Hippocampal formation (tissue), 2 donors: ENCODE measurements at places on chromosomes 11 and 22.

GRCh38 chr11:101474666-101475065, 109.1 kb downstream of the TRPC6 start:
- no peak for DNase-seq

DNA sequence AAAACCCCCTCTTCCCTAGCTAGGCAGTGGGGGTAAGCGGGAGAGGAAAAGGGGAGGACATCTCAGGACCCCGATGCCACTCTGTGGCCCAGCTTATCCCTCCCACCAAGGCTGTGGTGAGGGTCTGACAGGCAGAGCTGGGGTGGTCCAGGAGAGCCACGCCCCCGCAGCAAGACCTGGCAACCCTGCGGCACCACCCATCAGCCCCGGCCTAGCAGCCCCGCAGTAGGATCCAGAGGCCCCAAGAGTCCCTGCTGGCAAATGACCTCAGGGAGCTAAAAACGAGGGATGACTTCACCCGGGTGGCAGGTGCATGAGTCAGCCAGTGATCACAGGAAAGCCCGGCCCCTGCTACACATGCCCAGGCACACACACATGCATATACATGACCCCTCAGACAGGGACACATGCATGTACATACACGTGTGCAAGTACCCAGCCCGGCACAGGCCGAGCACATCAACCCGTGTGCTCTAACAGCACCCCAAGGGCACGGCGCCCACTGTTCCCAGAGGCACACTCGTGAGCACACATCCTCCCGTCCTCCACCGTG, 32.3 kb downstream of the ARVCF start:
- DNase-seq = no peak

GRCh38 chr11:86869966-86870570, 69.7 kb downstream of the PRSS23 start:
- DNase-seq = peak; percentile 30

GRCh38 chr11:93843906-93844305, 6.5 kb downstream of the VSTM5 start:
- no peak for DNase-seq

GRCh38 chr22:39359659-39360195, 9.9 kb downstream of the SYNGR1 start:
- no peak for DNase-seq

DNA sequence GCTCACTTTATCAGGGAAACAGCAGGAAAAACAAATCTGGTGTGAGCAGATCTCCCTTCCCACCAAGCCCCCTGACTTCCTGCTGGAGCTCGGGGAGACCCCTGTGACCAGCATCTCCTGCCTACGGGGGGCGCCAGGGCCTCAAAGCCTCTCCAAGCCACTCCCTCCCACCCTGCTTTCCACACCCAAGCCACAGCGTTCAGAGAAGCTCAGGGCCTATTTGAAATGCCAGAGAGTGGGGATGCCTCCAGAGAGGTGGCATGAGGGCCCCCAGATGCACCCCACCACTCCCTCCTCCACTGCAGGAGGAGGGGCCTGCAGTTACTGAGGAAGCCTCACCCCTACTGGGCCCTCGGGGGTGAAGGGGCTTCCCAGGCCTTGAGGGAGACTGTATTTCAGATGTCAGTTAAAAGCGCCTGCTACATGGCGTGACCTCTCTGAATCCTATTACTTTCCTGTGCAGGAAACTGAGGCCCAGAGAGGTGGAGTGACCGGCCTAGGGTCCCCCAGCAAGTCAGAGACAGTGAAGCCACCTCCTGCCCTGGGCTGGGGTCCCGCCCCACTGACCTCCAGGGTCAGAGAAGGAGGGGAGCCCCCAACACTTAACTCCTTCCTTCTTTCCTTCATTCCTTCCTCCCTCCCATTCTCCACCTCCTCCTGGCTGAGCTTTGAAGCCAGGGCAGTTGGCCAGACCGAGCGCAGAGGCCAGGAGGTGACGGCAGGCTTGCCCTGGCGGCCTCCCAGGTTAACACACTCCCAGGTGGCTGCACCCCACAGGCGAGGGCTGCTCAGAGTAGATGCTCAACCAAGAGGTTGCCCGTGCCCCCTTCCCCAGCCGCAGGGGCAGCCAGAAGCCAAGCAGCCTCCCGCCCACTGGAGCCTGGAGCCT, 6.0 kb upstream of the CDKN1C start:
- DNase-seq = no peak

DNA sequence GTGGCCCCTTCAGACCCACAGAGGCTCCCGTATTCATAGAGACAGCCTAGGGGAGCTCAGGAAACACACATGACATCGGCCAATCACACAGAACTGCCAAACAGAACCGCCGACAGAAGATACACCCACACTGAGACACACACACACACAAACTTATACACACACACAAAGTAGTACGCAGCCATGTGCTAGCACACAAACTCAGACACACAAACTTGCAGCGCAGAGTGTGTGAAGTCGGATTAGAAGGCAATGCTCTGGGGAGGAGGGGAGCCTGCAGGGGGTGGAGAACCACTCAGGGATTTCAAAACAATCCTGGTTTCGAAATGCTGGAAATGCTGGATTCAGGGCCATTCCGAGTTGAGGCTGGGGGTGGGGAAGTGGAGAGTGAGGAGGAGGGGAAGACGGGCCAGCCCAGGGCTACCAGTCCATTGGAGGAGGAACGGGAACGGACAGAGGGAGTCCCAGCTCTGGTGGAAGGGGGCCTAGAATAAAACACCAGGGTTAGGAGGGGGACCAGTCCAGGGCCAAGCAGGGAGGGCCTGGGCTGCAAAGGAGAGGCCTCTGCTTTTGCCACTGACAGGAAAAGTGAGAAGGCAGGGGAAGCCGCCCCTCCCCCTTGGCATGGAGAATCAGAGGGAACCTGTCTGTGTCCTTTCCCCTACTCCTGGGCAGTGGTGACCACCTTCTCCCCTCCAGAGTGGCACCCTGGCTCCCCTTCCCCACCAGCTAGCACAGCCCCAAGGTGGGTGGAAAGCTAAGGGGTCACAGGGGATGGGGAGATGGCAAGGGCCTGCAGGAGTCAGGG, 4.4 kb downstream of the BCL9L start:
- no peak for DNase-seq

GRCh38 chr11:2137202-2138067, 1.8 kb downstream of the IGF2 start:
- DNase-seq = no peak

- DNase-seq = no peak
Measured at GRCh38 chr11:14124886-14125285, 162.4 kb downstream of the SPON1 start.
